ENCODE measurements at places on chromosomes 3 and 15.

- peak; percentile 46 for DNase-seq
These were observed 66.1 kb upstream of the PRICKLE2 start for GRCh38 chr3:64291345-64291744.

DNA sequence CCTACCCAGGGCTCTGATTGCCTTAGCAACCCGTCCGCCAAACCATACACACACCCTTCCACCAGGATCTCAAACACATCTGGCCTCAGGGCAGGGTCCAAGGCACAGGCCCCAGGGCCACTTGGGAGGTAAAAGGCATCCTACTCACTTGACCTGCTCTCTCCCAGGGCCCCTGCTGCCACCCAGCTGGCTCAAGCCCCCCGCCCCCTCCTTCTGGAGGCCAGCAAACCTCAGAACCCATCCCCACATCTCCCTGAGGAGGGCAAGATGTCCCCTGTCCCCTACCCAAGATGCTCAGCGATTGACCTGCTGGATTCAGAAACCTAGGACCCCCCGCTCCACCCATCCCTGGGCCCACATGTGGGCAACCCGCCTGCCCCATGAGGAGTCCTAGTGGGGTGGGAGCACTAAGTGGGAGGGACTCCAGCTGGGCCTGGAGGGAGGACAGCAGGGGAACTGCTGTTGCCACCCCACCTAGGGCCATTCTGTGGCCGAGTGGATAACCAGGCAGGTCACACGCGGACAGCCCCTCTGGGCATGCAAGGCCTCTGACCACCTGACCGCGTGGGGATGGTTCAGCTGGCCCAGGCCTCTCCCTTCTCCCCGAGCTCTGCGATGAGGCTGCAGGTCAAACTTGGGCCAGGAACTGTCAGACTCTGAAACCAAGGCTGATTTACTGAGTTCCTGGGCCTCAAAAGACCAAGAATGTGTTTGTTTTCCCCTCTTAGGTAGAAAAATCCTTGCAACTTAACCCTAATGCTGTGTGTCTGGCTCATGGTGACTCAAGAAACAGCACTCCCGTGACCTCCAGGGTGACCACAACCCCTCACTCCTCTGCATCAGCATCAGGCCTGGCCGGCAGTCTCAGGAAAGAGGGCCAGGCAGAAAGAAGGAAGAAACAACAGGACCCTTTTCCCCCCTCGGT, 4.2 kb downstream of the MFGE8 start:
- DNase-seq: no peak

GRCh38 chr15:76380249-76380648, 43.7 kb downstream of the ISL2 start:
- no peak for DNase-seq

DNA sequence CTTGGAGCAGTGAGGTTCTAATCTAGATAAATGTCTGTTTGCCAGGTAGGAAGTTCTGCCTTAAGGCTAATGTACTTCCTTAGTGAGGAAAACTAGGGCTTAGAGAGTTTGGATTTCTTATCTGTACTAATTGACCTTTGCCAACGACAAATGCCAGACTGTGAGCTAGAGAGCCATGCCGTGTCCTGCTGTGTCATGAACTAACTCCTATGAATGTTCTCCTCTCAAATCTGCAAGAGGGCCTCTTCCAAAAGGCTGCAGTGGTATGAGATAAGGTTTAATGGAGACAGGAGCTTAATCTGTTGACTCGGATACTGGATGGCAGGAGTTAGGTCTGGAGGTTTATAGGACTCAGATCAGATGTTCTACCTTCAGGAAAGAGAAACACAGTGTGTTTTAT, 524.9 kb downstream of the NTRK3 start:
- no peak for DNase-seq

- no peak for DNase-seq
These were observed 74.3 kb upstream of the TRA2B start for GRCh38 chr3:186012137-186012536.

GRCh38 chr3:2910997-2911396, 199.2 kb downstream of the IL5RA start:
- no peak for DNase-seq

DNA sequence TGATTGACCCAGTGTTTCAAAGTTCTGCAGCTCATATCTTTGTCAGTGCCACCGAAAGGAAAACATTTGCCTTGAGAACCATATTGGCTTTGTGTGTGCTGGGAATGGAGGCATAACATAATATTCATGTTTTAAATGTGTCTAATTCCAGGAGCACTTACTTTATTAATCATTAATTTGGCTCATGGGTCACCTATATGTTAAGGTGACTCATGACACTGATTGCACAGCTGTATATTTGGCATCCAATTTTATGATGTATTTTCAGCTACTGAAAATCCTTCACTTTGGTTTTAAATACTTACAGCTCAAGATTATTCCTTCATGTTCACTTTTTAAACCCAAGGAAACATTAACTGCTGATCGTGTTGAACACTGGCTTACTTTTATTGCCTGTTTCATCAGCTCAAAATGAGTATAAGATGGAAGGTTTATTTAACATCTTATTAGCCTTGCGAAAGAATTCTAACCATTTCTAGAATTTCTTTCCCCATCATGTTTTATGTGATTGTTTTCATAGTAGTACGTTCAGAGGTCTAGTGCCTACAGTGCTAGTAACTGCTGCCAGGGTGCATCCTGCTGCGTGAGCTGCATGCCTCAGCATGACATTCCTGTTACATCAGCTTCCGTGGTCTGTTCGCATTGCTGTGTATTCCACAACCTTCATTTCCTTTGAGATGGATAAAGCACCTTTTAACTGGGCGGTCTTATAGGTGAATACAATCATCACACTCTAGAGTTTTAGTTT, 63.7 kb downstream of the LRCH3 start:
- peak; percentile 86 for DNase-seq

- no peak for DNase-seq
These were observed 22.6 kb upstream of the RASGRP1 start for GRCh38 chr15:38587214-38587613.

- no peak for DNase-seq
These were observed 18.9 kb downstream of the MAP2K1 start for GRCh38 chr15:66405615-66406014.

DNA sequence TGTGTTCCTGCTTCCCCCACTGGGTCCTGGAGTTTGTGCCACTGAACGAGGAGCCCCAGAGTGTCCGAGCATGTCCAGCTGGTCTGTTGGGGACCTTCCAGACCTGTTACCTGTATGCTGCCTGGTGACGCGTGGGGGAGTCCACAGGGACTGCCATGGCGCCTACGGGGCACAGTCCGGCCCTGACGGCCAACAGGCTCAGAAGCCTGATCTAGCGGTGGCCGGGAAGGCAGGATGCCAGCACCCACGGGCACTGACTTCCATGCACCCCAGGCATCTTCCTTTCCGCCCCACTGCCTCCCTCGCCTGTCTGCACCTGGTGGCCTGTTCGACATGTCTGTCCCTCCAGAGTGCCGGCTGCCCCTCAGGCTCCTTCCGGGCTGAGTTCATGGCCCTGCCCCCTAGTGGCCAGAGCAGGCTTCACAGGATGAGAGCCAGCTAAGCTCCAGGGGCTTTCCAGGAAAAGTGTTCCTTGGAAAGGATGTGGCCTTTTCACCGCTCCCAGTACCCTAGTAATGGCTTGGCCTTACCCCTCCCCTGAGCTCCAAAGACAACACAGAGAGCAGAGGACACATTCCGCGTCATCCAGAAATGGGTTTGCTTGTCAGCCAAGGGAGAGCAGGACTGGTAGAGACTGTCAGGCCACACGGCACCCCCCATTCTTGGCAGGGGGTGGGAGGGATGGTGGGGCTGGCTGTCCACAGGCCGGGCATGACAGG, 35.7 kb downstream of the NGRN start:
- DNase-seq: peak; percentile 52

- DNase-seq: no peak
These were observed 29.6 kb upstream of the NFKBIZ start for GRCh38 chr3:101819649-101820206.

DNA sequence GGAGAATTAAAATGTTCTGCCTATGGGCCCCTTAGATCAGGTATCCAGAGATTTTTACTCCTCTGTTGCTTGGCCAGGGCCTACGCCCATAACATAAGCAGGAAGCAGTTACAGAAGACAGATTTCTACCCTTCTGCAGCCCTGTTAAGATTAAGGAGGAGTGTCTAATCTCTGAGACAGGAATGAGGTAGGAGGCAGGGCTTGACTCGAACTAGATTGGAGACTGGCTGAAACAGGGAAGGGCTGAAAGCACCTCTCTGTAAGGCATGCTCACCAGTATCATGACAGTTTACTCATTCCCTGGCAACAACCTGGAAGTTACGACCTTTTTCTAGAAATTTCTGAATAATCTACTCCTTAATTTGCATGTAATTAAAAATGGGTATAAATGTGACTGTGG, 16.7 kb downstream of the PLA2G4D start:
- no peak for DNase-seq

- DNase-seq: no peak
These were observed 159.5 kb upstream of the TBC1D5 start for GRCh38 chr3:17901893-17902292.

GRCh38 chr3:155688481-155688880, 56.4 kb downstream of the PLCH1 start:
- DNase-seq: no peak

GRCh38 chr3:169662132-169662842, 1.2 kb downstream of the MECOM start:
- DNase-seq: peak; percentile 63

- peak; percentile 65 for DNase-seq
These were observed 95.2 kb downstream of the CHSY1 start for GRCh38 chr15:101156509-101157159.

DNA sequence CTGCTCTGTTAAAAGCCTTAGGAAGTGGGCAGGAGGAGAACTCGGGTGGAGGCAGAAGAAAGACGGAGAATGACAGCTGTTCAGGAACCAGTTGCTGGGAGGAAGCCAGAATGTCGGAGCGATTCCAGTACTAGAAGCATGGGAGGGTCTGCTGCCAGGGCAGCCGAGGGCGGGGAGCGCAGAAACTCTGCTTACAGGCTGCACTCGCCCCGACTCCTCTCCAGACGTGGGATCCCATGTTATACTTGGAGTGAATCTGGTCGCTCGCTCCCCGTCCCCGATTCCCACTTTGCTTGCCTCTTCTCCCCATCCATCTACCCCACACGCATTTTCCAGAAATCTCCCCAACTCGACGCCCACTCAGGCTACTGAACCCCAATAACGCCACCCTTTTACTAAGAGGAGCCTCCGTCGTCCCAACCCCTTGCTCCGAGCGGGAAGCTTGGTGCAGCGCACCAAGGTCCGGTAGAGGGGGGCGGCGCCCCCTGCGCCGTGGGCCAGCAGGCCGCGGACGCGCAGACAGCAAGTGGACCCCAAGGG, 665 bp downstream of the GATM start:
- DNase-seq: no peak

- no peak for DNase-seq
These were observed 3.6 kb upstream of the OR4F6 start for GRCh38 chr15:101799665-101800064.

GRCh38 chr15:63530752-63531299, 26.4 kb downstream of the USP3 start:
- DNase-seq: no peak

- no peak for DNase-seq
These were observed 459.6 kb downstream of the NSUN3 start for GRCh38 chr3:94522488-94522887.

GRCh38 chr3:122636697-122637096, 43.9 kb upstream of the PARP14 start:
- no peak for DNase-seq
